Effector CD8-positive, alpha-beta T cell (primary cell): ENCODE measurements at places on chromosomes 3 and 15.

DNA sequence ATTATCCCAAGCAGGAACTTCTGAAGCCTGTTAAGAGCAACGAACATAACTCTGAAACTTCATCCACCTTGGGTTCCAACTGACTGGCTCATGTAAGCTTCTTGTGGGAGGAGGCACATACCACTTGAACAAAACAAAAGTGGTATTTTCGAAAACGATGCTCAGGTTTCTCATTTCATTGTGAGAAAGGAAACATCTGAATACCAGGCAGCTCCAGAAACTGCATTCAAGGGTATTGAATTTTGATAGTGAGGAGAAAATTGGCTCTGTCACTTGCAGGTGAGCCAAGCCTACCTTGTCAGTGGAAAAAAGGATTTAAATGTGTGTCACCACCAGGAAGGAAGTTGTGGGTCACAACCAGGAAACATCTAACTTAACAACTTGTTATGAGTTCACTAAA lies 218.1 kb upstream of the SATB1 start:
- no peak for DNase-seq

DNA sequence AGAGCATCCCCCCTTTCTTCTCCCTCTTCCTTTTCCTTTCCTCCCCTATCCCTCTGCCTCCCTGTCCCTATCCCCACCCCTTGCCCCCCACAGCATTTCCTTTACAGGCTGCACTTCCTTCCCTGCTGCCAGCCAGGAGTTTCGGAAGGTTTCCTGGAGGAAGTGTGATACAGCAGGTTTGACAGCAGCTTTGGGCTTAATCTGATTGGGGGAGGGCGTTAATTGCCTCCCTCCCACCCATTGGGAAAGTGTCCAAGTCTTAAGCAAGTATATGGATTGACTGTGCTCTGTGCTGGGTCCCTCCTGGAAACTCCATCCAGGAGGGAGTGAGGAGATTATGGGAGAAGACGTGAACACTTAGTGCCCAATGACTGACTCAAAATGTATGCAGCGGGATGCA lies 1.8 kb downstream of the SCAMP5 start:
- no peak for DNase-seq

DNA sequence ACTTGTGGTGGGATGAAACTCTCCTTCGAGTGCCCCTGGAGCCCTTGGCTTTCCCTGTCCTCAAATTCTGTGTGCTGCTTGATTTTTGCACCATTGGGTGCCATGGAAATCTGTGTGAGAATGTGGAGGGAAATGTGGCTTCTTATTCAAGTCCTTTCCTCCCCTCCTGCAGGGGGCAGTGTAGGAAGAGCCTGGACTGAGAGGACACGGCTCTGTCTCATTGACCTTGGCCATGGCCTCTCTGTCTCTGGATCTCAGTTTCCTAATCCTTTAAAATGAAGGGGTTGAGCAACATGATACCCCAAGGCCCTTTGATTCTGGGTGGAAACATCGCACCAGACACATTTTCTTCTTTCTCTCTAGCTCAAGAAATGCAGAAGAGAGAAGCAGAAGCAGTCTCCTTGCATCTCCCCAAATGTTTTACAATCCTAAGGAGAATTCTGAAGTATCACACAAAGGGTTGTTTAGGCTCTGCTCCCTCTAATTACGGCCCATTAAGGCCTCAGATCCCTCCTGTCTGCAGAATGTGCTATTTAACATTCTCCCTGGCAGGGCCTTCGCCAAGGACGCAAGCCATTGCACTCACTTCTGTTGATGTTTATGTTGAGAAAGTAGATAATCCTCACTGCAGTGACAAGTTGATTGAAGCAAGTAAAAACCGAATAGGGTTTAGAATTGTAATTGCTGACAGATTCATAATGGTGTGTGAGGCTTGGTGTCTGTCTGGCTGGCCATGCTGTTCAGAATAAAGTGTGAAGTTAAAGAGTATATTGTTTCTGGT lies 169.1 kb downstream of the TPRG1 start:
- DNase-seq = no peak

- no peak for DNase-seq
Measured at GRCh38 chr15:52093539-52094510, 18.8 kb downstream of the BCL2L10 start.

DNA sequence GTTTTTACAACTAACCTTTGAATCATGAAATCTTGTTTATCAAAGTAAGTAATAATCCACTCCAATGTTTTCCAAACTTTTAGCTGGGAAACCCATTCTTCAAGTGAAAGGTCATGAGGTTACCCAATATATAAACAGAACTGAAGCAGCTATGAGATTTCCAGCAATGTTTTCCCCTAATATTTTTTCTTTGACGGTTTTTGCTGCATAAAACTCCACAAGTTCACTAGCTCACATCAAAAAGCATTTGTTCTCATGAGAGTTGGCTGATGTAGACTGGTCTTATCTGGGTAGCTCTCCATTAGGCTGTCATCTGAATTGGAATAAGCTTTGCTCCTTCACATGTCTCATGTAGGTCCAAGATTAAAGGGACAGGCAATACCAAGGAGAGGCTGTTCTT lies 241.2 kb upstream of the LRRC3B start:
- no peak for DNase-seq

GRCh38 chr3:66419036-66419435 lies 81.8 kb downstream of the LRIG1 start:
- DNase-seq = no peak

DNA sequence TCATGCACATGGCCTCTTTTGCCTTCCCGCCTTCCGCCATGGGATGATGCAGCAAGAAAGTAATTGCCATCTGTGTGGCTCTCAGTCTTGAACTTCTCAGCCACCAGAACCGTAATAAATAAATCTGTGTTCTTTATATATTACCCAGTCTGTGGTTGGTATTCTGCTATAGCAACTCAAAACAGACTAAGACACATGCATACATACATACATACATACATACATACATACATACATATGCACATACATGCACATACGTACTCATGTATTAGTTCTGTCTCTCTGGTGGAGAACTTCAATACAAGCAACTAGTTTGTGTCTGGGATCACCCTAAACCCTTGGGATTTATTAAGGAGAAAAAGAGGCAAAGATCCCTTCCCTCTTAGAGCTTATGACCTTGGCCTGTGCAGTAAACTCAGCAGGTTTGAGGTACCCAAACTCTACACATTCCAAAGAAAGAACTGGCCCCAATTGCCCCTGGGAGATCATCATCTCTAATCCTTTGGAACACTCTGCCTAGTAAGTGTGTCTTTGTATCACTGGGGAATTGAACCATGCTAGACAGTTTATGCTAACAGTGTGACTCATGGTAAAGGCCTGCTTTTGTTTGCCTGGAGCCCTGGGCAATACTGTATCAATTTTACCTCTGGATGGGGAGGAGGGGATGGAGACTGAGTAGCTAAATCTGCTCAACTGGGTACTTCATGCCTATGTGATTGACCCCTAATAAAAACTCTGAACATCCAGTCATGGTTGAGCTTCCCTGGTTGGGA lies 115.6 kb upstream of the LMCD1 start:
- DNase-seq = no peak

DNA sequence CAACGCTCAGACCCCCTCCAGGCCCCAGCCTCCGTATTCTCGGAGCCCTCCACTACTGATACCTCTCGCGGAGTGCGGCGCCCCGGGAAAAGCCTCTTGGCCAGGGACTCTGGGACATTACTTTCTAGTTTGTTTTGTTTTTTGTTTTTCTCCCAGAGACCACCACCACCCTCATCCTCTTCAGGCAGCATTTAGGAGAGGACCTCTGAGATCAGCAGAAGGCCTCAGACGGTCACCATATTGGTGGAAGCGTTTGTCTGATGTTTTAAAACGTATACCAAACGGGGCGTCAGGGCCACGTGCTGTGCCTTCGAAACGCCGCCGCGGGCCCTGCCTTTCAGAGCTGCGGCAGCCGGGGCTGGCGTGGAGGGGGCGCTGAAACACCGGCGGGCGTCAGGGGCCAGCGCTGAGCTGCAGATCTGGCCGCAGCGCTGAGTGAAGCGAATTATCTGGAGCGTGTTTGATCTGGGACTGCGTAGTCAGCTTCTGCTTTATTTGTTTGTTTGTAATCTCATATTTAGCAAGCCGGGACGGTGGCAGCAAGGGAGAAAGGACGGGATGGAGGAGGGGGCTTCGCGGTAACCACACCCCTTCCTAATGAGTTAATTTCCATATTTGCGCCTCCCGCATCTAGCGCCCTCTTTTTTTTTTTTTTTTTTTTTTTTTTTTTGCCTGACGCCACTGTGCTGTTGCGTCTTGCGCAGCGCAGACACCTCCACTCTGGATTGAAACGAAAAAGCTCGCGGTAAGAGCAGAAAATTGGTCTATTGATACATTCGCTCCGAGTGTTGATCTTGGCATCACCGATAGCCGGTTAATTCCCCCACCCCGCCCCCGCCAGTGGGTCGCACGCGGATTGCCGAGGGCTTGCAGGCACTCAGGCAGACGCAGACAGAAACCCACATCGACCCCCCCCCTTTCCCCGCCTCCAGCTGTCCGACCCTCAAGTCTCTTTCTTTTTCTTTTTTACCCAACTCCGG lies 14.9 kb downstream of the SOX2 start:
- no peak for DNase-seq

- no peak for DNase-seq
Measured at GRCh38 chr15:39388118-39388517, 192.8 kb upstream of the THBS1 start.

DNA sequence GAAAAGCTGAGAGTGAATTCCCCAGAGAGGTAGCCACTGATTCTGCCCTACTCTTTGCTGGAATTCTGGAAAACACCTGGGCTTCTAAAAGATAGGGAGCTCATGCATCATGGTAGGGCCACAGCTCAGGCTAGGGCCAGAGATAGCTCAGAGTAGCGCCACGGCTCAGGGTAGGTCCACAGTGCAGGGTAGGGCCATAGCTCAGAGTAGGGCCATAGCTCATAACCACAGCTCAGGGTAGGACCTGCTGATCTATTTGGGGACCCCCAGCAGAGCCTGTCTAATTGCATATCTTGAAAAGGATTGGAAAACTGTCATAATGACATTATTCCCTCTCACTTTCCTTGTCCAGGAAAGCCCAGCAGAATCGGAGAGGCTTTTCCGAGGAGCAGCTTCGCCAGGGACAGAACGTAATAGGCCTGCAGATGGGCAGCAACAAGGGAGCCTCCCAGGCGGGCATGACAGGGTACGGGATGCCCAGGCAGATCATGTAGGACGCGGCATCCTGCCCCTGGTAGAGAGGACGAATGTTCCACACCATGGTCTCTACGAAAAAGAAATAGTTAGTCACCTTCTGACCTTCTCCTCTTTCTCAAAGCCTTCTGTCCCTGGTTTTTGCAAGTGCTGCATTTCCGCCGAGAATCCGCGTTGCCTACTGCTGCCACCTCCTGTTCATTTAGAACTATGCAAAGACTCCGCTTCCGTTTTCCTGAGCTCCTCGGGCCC lies 14.5 kb downstream of the TAGLN3 start:
- DNase-seq = no peak

DNA sequence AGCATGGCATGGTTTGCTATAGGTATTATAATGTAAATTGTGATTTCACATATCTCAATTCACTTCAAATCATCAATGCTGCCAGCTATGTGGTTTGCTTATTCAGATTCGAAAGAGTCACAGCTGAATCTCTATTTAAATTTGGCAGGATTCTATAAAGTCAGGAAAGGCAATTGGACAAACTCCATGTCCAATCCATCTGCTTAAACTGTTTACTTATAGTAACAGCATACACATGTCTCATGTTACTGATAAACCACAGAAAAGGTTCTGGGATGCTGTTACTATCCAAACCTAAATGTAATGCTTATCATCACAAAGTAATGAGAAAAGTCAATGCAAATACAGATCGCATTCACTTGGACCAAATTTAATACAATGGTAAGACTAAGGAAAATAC lies 229.7 kb downstream of the ISL2 start:
- DNase-seq = no peak

DNA sequence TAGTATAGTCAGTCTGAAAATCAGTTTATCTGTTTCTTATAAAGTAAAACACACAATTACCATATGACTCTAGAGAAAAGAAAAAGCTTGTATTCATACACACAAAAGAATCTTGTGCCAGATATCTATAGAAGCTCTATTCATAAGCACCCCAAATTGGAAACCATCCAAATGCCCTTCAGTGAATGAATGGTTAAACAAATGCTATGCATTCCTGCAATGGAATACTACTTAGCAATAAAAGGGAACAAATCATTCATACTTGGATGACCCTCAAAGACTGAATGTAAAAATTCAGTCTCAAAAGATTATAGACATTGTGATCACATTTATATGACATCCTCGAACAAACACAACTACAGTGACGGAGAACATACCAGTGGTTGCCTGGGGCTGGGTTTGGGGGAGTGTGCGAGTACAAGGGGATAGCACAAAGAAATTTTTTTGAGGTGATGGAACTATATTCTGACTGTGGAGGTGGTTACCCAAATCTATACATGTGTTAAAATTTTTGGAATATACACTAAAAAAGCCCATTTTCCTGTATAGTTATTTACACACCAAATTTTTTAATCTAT lies 680.6 kb downstream of the NTRK3 start:
- no peak for DNase-seq

DNA sequence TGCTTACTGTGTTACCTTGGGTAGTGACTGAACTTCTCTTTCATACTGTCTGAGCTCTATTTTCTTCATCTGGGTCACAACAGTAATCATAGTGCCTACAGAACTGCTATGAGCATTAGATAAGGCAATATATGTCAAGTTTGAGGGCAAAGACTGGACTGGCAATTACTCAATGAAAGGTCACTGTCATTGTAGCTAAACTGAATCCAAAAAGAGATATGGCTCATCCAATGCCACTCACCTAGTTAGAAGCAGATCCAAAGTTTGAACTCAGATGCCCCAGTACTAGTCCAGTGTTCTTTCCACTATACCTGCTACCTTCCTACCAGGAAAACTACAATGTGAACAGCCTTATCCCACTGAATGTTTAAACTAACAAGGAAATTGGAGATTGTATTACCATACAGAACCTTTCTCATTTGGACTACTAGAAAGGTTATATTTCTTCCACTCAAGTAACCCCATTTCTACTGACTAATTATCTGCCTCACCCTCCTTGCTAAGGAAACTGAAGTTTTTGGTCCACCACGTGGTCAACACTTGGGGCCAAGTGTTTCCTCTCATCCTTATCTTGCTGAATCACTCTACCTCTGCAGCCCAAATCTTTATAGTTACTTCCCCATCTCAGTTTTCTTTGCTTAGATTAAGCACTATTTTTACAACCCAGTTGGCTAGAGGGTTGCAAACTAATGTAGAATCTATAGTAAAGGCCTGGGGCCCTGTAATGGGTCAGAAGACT lies 202.3 kb upstream of the LPP start:
- DNase-seq = no peak

GRCh38 chr3:146715170-146715569 lies 110.0 kb upstream of the PLSCR5 start:
- no peak for DNase-seq

GRCh38 chr15:101126618-101127505 lies 125.0 kb downstream of the CHSY1 start:
- no peak for DNase-seq

- DNase-seq = no peak
Measured at GRCh38 chr15:51936105-51936478, 35.5 kb downstream of the LEO1 start.

DNA sequence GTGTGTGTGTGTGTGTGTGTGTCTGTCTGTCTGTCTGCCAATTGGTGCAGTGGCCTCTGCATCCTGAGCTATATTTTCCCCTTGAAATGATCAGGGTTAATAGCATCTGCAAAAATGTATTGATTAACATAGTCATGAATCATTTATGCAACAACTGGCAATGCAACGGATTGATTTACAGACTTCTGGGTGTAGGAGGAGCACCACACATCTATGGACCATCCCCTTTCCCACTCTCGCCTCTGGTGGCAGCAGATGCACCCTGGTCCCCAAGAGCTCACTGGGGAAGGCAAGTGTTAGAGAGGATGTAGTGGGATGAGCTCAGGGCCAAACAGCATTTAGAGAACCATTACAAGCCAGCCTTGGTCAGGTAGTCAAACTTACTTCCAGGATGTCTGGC lies 272.7 kb upstream of the C2CD4B start:
- no peak for DNase-seq
